ENCODE measurements at places on chromosomes 7 and 10.

GRCh38 chr7:158140538-158141220, 446.9 kb downstream of the PTPRN2 start:
- DNase-seq, result no peak

DNA sequence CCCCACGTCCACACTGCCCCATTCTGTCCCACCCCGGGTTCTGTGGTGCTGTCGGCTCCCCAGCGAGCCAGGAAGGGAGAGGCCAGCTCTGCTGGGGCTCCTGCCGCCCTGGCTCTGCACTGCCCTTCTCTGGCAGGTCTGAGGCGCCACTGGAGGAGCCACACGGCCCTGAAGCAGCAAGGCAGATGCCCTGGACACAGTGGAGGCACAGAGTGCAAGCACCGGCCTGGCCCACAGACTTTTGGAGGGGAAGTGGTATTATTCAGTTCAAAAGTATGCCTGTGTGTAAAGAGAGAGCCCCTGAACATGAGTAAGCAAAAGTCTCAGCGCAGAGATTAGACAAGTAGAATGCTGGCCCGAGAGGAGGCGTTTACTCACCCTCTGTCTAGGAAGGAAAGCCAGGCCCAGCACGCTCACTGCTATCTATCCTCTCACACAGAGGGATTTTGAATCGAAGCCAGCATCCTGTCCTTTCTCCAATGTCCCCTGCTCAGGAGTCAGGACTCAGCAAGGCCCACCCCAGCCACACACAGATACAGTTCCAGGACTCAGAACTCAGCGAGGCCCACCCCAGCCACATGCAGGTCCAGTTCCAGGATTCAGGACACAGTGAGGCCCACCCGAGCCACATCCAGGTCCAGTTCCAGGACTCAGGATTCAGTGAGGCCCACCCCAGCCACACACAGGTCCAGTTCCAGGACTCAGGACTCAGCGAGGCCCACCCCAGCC, 115.0 kb downstream of the EGFR start:
- peak; percentile 87 for DNase-seq

GRCh38 chr7:105044449-105045070, 30.6 kb downstream of the KMT2E start:
- DNase-seq, result no peak

DNA sequence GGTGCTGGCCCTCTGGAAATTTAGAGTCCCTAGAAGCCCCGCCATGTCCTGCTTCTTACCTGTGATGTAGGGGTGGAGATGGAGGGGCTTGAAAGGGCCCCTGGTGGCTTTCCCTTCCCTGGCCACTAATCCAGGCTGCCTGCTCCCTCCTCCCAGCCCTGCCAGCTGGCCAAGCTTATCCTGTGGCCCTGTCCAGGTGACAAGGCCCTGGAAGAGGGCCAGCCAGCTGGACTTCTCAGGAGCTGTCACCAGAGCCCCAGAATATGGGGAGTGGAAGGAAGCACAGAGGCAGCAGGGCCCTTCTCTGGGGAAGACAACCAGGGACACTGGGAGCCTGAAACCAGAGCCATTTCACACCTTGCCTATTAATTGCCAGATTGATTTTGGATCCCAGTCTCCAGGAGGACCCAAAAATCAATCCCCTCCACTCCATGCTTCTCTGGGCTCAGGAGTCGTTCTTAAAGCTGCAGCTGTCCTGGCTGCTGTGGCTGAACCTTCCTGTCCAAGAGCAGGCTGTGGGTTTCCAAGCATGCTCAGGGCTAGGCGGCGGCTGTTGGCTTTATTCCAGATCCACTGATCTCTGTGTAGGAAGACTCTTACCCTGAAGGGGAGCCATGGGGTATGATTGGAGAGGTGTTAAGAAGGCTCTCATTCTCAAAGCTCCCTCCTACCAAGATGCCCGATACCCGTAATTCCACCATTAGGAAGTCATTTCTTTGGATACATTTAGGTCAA, 52.6 kb upstream of the PCBD1 start:
- DNase-seq, result peak; percentile 21

- peak; percentile 50 for DNase-seq
Measured at GRCh38 chr10:24723788-24724380, at the start of gene ARHGAP21. Gene ARHGAP21, minus strand, starts transcription at chr10:24723887. Its CDS starts 1,988 bp downstream, at chr10:24721899.

GRCh38 chr10:92218569-92218968, 72.3 kb downstream of the CPEB3 start:
- no peak for DNase-seq

DNA sequence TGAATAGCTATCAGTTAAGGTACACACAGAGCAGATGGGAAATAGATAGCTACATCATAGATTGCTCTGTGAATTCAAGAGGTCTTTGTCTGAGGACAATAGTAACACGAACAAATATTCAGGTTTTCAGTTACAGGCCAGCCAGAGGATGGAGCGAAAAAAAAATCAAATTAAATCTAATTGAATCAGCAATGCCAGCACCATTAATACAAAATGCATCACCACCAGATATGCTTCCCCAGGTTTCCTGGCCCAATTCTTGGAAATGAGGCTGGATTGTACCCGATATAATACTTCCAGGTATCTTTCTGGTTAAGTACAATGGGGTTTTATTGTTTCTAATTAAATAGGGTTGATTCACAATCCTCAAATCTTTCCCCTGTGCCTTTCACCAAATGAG, 975.8 kb upstream of the AUTS2 start:
- DNase-seq, result no peak

DNA sequence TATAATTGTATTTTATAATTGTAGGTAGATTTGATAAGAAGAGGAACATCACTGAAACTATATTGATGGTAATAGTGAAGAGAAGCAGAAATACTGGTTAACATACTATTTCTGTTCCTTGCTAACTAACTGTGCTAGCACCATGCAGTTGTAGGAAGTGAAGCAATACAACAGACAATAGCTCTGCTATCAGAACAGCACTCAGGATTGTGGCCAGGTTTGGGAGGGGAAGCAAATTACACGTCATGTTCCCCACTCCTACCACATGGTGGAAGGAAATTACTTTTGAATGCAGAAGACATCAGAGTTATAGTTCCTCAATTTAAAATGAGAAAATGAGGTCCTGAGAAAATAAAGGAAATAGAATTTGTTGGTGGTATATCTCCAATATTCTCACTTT, 151.1 kb downstream of the DGKB start:
- no peak for DNase-seq
